ENCODE measurements at places on chromosomes 1 and 21. TPM values are rescaled to one million over a fixed set of nuclear protein-coding genes. Genes with fewer than 3 reads are reported as not detected.

- no peak for DNase-seq
Measured at GRCh38 chr1:42453386-42453785, 2.4 kb downstream of the ZMYND12 start.

The WARS2 gene
- total RNA-seq: 14.8 TPM

The CRB1 gene
- total RNA-seq: 0.06 TPM

The RPTN gene
- not detected for total RNA-seq

DNA sequence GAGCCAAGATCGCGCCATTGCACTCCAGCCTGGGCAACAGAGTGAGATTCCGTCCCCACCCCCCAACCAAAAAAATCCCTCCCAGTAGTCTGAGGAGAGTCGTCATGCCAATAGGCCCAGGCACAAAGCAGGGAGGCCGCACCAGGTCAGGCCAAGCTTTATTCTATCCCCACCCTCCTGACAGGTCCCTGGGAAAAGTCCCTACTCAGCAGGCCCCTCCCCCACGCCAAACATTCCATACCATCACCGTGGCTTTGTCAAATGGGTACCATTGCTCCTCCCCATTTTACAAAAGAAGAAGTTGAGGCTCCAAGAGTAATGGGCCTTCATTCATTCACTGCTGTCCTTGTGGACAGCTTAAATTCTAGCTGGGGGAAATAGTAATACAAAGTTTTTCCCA, 5.3 kb downstream of the GPR3 start:
- DNase-seq: no peak

GRCh38 chr1:221161571-221162041, 282.4 kb downstream of the HLX start:
- DNase-seq: no peak

DNA sequence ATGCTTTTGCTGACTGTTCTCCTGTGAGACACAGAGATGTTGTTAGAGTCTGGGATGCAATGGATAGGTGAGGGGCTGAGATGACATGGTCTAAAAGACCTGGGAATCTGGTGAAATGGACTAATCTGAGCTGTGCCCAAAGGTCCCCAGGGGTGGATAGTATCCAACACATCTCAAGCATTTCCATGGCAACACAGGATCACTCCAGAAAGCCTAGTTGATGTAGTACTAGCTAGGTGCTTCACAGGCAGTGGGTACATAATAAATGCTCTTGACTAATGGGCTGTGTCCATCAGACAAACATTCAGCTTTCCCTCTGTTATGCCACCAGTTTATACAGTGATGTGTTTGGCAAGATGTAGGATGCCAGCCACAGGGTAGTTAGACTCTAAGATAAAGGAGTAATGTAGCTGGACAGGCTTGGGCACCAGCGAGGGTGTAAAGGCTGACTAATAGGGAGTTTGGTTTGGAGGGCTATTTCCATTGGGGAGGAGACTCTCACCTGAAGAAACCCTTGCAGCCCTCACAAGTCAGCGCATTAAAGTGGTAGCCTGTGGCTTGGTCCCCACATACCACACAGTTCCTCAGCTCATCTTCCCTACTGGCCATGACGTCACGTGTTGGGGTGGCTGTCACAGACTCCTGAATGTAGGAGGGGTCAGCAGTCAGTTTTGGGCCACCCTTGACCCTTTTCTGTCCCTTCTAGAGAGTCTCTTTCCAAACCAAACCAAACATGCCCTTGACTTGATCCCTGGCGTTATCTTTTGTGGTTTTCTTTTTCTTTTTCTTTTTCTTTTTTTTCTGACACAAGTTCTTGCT, 1.8 kb downstream of the NR1I3 start:
- no peak for DNase-seq

The ASCL5 gene
- not detected for total RNA-seq

- DNase-seq: no peak
Measured at GRCh38 chr1:168297019-168297730, 16.5 kb downstream of the TBX19 start.

DNA sequence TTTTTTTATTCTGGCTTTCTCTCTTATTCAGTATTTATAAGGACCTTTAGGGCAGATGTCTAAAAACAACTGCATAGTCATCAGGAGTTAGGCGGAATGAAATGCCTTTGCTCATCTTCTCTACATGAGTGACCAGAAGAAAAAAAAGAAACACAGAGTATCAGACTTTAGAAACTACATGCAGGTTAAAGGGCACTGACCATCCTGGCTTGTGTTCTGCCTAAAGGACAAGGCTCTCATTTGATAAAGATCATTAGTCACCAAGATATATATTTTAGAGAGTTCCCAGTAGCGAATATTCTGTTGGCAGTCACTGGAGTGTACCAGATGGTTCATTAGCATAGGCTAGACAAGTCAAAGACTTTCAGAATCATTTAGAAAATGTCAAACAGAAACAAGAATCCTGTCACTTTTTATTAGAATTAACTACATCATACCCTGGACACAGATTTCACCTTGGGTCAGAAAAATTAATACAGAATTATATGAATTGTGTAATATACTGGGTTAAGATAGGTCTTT, 145.6 kb downstream of the NR5A2 start:
- DNase-seq: no peak

The GPX7 gene
- total RNA-seq: 35.1 TPM

The AMPD1 gene
- total RNA-seq: not detected

The HMCN1 gene
- 1.6 TPM for total RNA-seq

The STXBP3 gene
- total RNA-seq: 36.7 TPM

GRCh38 chr1:157966031-157966537, 27.4 kb upstream of the KIRREL1 start:
- peak; percentile 100 for DNase-seq

GRCh38 chr1:117341123-117341522, 26.1 kb upstream of the MAN1A2 start:
- DNase-seq: no peak

The RPE65 gene
- not detected for total RNA-seq

The HES4 gene
- 141 TPM for total RNA-seq

The RNU1-4 gene
- under 0.01 TPM for total RNA-seq

The CLCA4 gene
- total RNA-seq: not detected
